ENCODE measurements at places on chromosomes 16 and 17.
A peak's percentile ranks its signal among the peaks of the same experiment; 100 is the strongest.

GRCh38 chr17:81119223-81120148 is 45.8 kb upstream of the PVALEF start:
- DNase-seq: peak; percentile 61

GRCh38 chr17:56594320-56595107 is 1.0 kb downstream of the NOG start:
- DNase-seq: no peak

- DNase-seq: no peak
Measured at GRCh38 chr16:66905633-66906539, 12.8 kb downstream of the CDH16 start.

- DNase-seq: no peak
Measured at GRCh38 chr16:66849549-66849948, 5.3 kb downstream of the CA7 start.

DNA sequence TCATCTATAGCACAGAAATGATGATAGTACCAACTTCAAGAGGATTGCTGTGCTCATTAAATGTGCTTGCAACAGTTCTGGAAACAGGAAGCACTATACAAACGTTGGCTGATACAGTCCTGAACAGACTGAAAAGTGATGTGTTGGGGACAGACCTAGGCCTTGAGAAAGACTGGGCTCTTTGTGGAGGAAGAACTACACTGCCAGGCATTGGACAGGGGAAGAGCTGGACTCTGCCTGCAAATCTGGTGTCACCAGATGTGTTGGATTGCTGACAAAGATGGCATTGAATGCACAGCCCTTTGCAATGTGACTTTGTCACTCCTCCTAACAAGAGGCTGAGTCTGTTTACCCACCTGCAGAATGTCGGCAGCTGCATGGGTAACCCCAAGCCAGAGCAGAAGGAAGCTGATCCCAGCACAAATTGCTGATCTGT is 12.4 kb upstream of the ST6GALNAC2 start:
- no peak for DNase-seq

DNA sequence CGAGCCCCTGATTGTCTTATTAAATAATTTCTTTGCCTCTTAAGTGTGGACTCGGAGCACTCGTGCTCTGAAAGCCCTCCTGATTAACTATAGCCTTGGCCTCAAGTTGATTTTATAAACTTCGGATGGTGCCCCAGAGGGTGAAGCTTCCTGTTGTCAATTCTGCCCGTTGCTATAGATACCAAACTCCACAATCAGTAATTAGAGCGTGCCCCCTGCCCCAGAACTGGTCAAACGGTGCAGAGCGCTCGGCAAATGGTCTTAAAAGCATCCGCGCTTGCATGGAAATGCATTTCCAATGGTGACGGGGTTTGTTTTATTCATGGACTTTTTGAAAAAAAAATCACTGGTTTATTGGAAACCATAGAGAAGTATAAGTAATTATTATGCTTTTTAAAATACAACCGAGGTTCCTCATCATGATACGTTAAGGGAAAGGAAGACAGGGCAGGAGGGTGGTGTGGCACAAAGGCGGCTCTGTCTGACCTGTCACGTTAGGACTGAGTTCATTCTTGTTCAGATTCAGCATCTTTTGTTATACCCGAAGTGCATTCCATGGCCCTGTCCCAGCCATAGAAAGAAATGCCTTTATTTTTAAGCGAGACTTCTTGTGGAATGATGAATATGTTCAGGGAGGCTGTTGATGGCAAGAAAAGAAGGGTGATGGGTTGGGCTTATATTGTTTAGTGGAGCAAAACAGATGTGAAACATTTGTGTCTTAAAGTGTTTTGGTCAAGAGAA is 476.4 kb downstream of the MAF start:
- no peak for DNase-seq

DNA sequence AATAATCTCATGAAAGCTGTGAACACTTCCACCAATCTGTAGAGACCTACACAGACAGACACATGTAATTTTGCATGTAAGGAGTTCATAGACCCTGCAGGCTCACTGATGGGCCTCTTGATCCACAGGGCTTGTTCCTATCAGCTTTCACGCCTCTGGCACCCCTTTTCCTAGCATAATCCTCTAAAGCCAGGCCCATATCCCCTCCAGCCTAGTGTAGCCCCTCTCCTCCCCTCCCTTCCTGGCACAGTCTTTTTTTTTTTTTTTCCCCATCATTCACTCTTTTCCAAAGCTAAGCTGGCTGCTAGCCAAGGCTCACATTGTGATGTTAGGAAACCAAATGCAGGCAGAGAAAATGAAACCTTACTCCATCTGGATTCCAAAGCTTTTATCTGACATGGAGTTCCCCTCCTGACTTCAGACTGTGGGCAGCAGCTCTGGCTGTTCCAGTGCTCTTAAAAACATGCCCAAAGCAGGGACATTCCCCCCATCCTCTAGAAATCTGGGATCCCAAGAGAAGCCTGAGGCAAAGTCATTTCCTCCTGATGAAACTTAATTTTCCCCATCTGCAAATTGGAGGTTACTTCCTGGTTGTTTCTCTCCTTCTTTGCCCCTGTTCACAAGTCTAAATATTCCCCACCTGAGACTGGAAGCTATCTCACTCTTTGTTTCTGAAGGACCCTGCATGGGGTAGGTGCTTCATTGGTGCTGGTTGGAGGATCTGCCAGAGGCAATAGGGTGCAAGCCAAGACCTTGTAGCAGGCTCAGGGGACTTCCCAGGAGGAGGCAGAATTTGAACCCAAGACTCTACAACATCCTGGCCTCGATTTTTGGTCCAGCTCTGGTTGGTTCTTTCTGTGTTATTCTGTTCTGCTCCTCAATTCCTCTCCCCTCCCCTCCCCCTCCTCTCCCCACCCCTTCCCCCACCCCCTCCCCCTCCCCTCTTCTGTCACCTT is 9.9 kb upstream of the CCL5 start:
- peak; percentile 73 for DNase-seq

- no peak for DNase-seq
Measured at GRCh38 chr17:28404007-28404406, 2.0 kb downstream of the SLC46A1 start.

DNA sequence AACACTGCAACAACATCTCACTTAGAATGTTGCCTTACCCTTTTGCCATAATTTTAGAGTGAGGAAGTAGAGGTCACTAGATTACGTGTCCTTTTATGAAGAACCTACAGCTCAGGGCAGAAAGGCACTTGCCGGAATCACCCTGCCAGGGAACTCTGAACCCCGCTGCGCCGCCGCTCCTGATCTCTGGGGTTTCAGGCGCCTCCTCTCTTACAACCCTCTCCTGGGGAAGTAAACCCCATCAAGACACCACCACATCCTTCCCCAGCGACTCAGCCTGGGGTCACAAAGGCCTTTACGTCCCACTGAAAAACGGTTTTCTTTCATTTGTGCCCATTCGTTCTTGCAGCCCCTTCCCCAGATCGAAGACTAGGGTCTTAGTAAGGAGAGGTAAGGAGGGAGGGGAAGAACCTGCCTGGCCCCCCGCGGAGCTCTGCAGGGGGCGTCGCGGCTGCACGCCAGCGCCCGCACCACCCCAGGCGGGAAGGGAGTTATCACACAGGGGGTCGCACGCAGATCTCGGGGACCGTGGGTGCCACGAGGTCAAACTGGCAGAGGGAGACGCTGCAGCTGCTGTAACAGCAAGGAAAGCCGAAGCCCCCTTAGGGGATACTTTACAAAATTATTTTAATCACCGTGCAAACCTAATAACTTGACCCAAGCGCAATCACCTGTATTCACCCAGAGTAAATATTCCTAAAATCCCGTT is 1.0 kb upstream of the HLF start:
- DNase-seq: no peak

GRCh38 chr17:32627239-32627996 is 140.6 kb downstream of the CDK5R1 start:
- no peak for DNase-seq

DNA sequence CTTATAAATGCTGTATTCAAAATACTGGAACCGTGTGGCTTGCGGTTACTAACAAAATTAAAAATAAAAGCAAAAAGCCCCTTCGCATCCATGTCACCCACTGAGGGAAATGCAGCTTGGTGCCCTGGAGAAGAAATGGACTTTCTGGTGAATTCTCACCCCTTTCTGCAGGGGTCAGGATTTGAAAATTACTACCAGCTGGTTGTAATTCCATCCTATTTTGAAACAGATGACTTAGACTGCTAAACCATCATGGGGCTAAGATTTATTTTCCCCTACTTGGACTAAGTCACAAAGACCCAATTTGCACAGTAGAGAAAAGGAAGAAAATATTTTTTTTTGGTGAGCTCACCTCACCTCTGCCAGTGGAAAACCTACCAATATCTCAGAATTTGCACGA is 111.4 kb upstream of the MYOCD start:
- no peak for DNase-seq

GRCh38 chr16:77531752-77532151 is 96.9 kb upstream of the ADAMTS18 start:
- no peak for DNase-seq

DNA sequence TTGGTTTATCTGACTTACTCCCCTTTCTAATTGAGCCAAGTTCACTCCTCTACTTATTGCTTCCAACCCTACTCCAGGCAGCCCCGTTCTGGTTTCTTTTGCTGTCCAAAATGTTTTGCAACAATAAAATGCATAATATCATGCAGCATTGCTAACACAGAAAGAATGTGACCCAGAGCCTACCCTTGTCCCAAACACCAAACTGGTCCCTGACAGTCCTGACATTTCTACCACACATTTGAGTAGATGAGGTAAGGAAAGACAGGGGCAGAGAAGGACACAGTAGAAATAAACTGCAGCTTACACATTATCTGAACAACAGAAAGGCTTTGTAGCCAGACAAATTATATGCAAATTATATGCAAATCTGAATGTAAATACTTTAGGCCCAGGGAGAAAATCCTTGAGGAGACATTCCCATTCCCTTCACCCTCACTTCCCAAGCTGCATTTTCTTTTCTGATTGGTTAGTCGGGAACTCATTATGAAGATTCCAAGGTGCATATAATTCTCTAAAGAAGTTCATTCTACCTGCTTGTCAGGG is 31.6 kb downstream of the SOX9 start:
- no peak for DNase-seq

DNA sequence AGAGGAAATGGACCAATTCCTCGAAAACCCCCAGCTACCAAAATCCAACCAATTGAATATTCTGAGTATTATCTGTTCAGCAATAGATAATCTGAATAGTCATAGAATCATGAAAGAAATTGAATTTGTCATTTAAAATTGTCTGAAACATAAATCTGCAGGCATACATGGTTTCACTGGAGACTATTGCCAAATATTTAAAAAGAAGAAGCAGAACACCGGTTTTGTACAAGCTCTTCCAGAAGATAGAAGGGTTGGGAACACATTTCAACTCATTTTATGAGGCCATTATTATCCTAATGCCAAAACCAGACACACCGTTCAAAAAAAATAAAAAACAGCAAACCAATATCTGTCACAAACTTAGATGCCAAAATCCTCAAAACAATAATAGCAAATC is 195.5 kb downstream of the RPTOR start:
- DNase-seq: no peak

- DNase-seq: no peak
Measured at GRCh38 chr17:15395091-15395490, 53.7 kb upstream of the TEKT3 start.

DNA sequence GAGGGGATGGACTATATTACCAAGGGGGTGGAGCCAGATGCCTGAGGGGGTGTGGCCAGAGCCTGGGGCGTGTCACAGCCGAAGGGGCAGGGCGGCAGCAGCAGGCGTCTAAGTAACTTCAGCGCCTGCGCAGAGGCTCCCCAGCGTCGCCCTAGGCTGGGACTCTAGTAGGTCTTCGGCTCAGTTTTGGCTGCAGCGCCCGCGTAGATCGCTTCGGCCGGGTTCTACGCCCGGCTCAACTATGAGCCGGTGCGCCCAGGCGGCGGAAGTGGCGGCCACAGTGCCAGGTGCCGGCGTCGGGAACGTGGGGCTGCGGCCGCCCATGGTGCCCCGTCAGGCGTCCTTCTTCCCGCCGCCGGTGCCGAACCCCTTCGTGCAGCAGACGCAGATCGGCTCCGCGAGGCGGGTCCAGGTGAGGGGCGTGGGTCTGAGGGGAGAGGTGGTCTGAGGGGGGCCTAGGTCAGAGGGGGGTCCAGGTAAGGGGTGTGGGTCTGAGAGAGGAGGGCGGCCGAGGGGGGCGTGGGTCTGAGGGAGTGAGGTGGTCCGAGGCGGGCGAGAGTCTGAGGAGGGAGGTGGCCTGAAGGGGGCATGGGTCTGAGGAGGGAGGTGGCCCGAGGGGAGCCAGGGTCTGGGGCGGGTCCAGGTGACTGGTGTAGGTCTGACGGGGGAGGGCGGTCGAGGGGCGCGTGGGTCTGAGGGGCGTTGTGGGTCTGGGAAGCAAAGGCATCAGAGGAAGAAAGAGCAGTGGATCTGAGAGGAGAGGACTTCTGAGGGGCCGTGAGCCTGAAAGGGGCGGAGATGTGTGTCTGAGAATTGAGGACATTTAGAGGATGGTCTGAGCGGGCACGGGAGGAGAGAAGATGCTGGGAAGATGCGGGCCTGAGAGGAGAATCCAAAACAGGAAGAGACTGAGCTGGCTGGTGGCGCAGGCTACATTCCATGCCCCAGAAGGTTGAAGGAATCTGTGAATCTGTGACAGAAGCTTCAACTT is at the start of gene LPCAT2:
LPCAT2 (plus strand) TSS at position 132 of the 991 bp plus-strand sequence; CDS start at position 242, 110 bp downstream.
- DNase-seq: peak; percentile 31

GRCh38 chr17:38419508-38419981 is 8.7 kb upstream of the ARHGAP23 start:
- no peak for DNase-seq

DNA sequence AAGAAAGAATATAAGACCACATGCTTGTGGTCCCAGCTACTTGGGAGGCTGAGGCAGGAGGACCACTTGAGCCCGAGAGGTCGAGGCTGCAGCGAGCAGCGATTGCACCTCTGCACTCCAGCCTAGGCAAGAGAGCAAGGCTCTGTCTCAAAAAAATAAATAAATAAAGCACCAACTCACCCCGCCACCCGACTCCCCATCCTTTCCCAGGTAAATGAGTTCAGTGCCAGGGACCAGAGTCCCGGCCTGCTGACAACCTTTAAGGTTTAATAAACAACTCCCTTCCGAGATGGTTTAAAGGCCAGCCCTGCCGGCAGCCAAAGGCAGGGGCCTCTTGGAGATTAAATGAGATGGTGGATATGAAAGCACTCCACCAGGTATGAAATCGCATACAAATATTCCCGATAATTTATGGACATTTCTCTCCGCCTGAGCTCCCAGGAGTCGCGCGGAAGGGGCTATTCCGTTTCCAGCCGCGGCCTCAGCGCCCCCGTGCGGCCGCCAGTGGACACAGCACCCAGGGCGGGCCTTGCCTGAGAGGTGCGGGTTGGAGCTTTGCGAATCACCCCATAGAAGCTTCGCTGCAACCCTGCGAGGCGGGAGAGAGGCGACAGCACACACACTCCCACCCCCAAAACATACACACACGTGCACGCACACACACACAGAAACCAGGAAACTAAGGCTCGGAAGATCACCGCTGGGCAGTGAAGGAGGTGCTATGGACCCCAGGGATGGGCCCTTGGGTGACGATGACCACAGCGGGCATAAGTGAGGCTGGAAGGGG is 4.0 kb upstream of the RPL38 start:
- peak; percentile 32 for DNase-seq

- DNase-seq: no peak
Measured at GRCh38 chr16:57745768-57746167, 10.2 kb downstream of the KATNB1 start.

- no peak for DNase-seq
Measured at GRCh38 chr16:86902656-86903001, 324.3 kb downstream of the FOXL1 start.

Measured in CD8-positive, alpha-beta T cell (primary cell).